Sciatic nerve (tissue), 2 donors: ENCODE measurements at places on chromosomes 3 and 15. TPM values are rescaled to one million over a fixed set of nuclear protein-coding genes. Genes with fewer than 3 reads are reported as not detected.

DNA sequence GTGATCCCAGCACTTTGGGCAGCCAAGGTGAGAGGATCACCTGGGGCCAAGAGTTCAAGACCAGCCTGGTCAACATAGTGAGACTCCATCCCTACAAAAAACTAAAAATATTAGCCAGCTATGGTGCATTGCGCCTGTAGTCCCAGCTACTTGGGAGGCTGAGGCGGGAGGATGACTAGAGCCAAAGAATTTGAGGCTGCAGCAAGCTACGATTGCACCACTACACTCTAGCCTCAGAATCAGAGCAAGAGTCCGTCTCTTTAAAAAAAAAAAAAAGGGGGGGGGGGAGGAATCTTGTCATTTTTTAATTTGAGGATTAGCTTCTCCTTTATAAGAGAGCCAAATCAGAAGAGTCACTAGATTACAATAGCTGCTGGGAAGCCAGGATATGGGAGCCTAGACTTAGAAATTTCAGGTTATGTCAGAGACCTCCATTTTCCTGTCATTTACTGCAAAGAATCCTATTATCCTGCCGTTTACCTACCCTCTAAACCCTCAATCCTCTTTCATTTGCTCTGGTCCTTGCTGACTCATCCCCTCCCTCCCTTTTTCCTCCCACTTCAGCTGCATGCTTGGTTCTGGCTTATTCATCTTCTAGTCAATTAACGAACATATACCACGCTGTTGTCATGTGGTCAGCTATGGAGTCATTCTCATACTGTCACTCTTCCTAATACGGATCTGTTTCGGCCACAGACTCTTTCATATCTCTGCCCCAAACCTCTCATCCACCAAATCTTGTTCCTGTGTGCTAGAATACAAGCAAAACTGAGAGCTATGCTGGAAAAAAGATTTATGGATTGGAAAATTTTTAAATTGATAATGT lies 83.8 kb upstream of the PPIB start:
- DNase-seq, result no peak

CNTN4 gene
- total RNA-seq, result 80.0 TPM

DNA sequence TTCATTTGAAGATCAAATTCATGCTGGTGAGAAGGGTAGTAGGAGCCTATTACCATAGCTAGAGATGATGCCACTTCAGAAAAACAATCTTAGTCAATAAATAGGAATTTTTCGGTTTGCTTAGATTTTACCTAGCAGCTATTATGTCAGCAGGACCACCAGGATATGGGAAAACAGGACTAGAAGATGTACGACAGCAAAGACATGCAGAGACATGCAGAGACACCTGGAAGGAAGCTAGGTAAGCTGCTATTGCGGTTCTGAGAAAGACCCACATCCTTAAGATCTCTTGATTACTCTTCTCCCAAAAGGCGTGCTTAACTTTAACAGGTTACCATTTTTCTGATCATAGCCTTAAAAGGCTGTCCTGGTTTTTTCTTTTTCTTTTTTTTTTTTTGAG lies 64.8 kb upstream of the THSD4 start:
- no peak for DNase-seq

DNA sequence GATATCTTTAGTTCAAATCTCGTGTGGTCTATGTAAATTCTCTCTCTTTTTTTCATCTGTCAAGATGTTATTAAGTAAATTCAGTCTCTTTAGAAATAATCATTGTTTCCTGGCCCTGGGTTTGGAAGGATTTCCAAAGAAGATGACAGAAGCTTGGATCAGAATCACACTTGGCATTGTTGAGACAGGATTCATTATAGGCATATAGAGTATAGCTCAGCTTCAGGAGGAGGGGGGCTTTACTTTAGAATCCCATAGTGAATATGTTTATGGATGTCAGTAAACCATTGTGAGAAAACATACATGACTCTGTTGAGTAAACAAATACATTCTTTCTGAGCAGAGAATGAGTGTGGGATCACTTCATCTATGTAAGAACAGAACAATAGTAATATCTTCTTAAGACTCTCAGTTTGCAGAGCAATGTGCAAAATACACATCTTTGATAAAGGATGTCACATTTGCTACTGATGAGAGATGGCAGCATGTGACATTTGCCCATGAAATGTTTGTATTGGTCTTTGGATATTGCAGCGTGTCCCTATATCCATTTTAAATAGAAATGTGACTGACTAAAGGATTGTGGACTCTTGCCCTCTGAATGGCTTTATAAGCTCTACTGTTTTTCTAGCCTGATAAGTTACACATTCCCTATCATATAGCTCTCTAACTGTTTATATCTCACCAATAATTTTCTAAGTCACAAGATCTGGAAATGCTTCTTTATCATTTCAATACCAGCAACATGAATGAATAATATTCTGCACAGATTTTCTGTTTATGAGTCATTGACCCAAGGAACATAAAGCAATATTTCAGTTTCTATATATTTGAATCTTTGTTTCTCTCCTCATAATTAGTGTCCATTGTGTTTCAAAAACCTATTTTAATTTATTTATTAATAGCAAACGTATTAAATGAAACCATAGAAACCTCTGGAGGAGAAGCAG lies 95.6 kb upstream of the THRB start:
- no peak for DNase-seq

SLC25A20 gene
- total RNA-seq, result 12.2 TPM

DNA sequence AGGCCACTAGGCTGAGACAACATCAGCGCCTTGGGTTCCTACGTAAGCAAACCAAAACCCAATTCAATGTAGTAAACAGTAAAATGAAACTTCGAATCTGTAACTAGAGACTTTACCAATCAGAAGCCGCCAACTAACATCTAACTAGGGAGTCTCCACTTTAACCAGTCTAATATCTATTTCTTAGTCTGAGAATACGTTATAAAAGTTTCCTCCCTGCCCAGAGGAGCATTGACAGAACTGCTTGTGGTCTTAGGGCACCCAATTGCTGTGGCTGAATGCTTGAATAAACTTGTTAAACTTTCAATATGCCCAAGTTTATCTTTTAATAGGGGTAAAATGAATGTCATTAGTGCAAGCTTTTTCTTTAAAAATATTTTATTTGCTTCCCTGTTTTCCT lies 4.3 kb downstream of the CP start:
- no peak for DNase-seq

GRCh38 chr15:29522373-29523276 lies 253.0 kb upstream of the NSMCE3 start:
- no peak for DNase-seq

GRCh38 chr3:114687151-114687550 lies 393.3 kb downstream of the TIGIT start:
- DNase-seq, result no peak

DNA sequence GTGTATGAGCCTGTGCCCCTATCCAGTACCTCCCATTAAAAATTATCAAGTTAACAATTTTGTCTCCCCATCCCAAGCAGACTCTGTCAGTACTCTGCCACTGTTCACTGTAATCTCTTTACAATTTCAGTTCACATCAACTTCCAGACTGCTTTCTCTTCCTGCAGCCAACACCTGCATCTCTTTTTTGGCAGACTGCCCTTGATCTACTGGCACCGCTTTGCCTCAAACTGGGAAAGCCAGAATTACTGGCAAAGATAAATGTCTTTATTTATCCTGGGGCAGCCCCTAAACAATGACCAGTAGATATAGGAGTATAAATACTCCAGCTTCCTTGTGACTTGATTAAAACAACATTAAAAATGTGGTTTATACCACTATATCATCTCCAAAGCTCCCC lies 494.1 kb downstream of the ZNF385D start:
- no peak for DNase-seq
